ENCODE measurements at places on chromosomes 11 and 22.
A peak's percentile ranks its signal among the peaks of the same experiment; 100 is the strongest.

- DNase-seq = no peak
Observed at GRCh38 chr22:20107951-20108756, 7.8 kb upstream of the RANBP1 start.

- no peak for DNase-seq
Observed at GRCh38 chr11:6587360-6587953, 16.0 kb downstream of the RRP8 start.

- DNase-seq = no peak
Observed at GRCh38 chr11:18699269-18699596, 654 bp downstream of the TMEM86A start.

GRCh38 chr11:70948855-70949531 lies 303.4 kb downstream of the SHANK2 start:
- peak; percentile 23 for DNase-seq

DNA sequence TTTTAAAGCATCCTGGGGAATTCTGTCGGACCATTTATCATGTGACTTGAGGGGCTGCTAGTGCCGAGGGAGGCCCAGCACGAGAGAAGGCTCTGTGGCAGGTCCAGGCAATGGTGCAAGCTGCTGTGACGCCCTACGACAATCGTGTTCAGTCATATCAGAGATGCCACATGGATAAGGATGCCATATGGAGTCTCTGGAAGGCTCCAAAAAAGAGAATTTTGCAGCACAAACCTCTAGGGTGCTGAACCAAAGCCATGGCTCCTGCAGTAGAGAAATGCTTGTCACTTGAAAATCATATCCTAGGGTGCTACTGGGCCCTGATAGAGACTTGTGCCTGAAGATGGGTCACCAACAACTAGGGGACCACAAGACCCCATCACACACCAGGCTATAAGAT lies 6.7 kb upstream of the CD6 start:
- DNase-seq = no peak

DNA sequence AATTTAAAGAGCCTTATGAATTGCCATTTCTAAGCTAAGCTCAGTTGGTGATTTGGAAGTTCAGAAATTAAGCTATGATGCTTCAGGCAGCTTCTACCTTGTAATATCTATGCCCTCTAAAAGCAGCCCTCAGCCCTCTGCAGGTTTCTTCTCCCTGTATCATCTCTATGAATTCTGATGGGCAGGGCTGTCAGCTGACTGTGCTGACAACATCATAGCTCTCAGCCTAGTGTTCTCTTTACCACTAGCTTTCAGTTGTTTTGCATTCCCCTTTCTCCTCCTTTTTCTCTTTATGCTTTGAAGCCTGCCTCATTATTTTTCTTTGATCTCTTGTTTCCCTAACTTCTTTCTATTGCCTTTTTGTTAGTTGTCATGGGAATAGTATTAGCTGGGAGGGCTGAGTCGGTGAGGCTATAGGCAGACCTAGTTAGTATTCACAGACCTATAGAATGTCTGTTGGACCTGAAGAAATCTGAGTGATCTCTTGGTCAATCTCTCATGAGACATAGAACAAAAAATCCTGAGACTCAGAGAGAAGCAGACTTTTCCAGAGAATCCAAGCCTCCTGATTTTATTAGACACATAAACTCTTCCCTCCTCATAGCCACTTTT lies 535.4 kb downstream of the RAB38 start:
- no peak for DNase-seq

- DNase-seq = no peak
Observed at GRCh38 chr11:121887569-121887968, 228.4 kb downstream of the BLID start.

DNA sequence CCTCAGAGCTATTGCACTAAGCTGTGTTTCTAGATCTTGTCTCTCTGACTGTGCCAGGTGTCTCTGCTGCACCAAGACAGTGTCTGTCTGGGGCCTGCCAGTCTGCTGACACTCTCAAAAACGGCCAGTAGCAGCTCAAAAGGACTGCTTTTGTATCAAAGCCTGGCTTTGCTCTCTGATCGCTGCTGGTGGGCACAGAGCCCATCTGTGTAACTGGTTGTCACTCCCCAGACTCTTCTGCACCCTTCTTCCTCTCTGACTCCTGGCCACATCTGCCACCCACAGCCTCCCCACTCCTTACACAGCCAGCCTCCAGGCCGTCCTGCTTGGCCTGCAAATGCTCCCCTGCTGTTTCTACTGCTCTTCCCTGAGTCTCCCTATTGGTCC lies 26.5 kb downstream of the MED15 start:
- no peak for DNase-seq

DNA sequence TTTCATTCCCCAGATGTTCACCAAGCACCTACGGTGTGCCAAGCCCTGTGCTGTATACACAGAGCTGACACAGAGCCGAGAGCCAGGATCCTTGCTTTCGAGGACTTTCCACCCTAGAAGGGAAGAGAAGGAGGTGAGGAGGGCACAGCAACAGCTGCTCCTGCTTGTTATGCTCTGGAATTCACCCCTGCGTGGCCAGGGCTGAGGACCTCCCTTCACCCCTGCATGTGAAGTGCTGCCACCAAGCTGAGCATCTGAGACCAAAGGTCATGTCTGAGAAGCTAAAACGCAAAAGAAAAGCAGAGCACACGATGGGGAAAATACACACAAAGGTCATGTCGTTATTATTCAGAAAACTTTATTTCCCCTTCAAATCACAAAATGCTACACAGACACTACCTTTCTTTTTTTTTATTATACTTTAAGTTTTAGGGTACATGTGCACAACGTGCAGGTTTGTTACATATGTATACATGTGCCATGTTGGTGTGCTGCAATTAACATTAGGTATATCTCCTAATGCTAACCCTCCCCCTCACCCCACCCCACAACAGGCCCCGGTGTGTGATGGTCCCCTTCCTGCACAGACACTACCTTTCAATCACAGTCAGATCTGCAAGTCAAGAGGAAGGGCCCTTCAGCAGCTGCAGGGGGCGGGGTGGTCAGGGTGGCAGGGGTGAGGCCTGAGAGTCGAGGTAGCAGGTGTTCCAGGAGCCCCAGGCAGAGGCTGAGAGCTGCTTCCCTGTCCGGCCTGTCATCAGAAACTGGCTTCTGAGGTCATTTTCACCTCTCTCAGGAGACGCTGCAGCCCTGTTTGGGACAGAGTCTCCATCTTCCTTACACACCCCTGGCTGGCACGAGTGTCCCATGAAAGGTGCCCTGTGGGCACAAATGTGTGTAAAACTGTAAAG lies 40.1 kb upstream of the PRR5 start:
- DNase-seq = no peak

DNA sequence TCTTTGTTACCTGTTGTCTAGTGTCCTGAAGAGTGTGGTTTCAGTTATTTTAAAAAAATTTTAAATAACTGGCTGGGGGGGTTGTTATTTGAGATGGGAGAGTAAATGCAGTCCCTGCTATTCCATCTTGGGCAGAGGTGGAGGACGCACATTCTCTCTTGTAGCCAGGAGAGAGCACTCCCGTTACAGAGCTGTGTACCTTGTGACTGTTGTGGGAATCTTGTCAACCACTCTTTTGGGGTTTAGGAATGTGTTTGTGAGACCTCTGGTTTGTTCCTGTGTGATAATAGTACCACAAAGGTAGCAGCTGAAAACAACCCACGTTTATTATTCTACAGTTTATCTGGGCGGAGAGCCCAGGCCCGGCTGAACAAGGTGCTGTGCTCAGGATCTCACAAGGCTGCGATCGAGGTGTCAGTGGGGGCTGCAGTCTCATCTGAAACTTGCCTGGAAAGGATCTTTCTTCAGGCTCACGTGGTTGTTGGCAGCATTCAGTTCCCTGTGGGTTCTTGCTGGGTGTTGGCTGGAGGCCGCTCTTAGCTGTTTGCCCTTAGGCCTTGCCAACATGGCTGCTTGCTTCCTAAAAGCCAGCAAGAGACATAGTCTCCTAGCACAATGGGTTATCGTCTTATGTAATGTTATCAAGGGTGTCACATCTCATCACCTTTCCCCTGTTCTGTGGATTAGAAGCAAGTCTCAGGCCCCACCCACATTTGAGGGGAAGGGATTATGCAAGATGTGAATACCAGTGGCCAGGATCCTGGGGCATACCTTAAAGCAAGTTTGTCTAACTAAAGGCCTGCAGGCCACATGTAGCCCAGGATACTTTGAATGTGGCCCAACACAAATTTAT lies 20.6 kb downstream of the IGHMBP2 start:
- no peak for DNase-seq

- DNase-seq = peak; percentile 60
Observed at GRCh38 chr11:845872-846495, 3.3 kb downstream of the TSPAN4 start.

- DNase-seq = peak; percentile 63
Observed at GRCh38 chr11:69718147-69718546, 14.3 kb upstream of the FGF19 start.

- no peak for DNase-seq
Observed at GRCh38 chr11:898143-898511, 12.5 kb downstream of the CHID1 start.

DNA sequence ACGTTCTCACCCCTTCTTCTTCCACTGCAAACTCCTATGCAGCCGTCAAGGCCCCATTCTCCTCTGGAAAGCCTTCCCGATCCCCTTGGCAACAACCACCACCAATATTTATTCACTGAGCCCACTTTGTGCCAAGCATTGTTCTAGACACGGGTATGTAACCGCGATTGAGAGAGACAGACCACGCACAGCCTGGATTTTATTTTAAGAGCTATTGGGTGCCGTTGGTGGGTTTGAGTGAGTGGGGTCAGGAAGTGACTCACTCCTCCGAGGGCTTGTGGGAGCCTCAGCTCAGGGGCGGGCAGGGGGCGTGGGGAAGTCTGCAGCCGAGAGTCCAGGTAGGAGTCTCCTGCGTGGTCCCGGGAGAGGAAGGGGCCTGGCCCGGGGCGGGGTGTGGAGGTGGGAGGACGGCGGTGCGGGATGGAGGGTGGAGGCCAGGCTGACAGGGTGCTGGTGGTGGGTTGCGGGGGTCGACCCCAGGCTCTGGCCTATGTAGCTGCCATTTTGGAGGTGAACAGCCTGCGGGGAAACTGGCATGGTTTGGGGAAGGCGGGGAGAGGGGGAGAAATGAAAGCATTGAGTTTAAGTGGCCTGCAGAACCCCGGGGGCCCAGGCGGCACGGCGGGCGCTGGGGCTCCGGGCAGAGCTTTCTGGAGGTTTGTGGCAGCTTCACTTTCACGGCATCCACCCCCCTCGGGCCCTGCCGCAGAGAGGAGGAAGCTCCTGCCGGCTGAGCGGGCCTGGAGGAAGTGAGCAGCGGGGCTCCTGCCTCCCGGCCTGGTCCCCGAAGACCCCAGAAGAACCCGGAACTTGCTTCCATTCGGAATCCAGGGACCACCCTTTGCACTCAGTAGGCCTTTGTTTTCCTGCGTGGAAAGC lies 547 bp downstream of the PARVG start:
- DNase-seq = no peak

DNA sequence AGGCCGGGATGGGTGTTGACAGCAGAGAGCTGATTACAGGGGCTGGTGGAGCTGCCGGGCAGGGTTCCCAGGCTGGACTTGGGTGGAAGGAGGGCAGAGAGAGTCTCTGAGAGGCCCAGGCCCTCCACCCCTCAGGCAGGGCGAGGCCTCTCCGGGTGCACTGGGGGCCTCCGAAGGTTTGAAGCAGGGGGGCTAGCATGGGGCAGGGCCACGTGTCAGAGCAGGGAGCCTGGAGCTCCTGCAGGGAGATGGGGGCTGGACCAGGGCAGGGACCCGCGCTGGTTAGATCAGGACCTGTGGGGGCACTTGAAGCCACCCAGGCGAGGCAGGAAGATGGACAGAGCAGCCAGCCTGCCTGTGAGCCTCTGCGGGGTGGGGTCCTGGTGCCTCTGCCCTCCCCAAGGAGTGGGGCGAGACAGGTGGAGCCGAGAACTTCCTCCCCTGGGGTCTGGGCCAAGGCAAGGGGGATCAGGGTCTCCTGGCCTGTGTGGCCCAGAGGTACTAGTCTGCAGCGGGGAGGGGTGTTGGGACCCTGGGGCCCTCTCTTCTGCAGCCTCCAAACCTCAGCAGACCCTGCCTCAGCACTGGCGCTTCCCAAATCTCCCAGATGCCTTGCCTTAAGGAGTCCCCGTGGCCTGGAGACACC lies 911 bp downstream of the PANX2 start:
- DNase-seq = no peak

DNA sequence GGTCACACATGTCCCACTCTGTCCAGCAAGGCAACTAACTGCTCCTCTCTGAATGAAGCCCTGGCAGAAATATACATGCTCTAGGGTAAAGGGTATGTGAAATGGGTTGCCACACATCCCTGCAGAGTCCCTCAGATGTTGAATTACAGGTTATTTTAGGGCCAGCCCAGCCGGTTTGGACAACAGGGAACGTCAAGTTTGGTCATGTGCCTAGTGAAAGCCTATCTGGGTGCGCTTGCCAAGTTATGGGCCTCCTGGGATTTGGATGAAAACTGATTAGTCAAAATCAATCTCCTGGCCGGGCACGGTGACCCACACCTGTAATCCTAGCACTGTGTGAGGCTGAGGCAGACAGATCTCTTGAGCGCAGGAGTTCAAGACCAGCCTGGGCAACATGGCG lies 10.4 kb downstream of the AP1B1 start:
- DNase-seq = no peak

DNA sequence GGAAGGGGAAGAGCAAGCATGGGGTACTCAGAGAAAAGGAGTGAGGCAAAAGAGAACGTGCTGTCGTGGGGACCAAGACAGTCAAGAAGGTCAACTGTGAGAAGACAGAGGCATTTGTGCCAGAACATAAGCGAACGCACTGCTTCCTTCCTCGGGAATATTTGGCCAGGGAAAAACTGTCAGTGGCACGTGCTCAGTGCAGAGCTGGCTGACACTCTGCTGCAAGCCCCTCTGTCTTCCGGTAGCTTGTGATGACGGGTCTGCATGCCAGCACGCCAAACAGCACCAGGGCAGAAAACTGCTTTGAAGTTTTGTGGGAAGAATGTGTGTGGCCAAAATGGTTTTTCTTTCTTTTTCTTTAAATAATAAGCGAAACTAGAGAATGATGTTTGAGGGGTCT lies 60.6 kb downstream of the SMCO4 start:
- DNase-seq = no peak

DNA sequence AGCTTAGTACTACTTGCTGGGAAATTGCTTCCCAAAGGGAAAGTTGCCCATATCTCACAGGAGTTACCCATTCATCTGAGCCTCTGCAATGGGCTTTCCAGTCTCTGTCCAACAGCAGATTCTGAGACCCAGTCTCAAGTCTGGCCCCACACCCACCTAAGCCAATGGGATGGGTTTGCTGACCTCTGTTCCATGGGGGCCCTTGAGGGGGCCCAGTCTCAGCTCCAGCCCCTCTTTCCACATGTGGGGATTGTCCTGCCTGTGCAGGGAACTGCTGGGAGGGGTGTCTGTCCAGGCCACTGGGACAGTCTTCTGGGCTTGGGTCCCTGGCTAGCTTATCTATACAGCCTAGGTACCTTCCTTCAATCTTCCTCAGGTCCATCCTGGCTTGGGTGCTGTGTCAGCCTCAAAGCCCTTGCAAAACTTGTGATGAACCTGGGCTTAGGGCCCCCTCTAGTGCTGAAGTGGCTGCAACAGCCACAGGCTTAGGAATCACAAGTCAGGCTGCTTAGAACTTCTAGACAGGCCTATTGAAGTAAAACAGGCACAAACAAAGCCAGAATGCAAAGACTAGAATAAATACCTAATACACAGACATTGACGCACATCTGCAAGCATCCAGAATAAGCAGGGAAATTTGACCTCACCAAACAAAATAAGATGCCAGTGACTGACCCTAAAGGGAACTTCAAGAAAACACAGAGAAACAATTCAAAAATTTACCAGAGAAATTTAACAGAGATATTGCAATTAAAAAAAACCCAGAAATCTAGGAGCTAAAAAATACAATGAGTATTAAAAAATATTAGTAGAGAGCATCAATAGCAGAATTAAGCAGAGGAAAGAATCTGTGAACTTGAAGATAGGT lies 11.7 kb upstream of the PATL1 start:
- peak; percentile 80 for DNase-seq
